NCI-H1417 treated with DMSO at 0.1 percent for 48 hours (cell line): ENCODE measurements at places on chromosomes 11 and 22.

- no peak for DNase-seq
Measured at GRCh38 chr11:78187366-78188285, 800 bp downstream of the KCTD21 start.

GRCh38 chr11:69440876-69441275, 40.6 kb upstream of the LINC01488 start:
- DNase-seq, result no peak

DNA sequence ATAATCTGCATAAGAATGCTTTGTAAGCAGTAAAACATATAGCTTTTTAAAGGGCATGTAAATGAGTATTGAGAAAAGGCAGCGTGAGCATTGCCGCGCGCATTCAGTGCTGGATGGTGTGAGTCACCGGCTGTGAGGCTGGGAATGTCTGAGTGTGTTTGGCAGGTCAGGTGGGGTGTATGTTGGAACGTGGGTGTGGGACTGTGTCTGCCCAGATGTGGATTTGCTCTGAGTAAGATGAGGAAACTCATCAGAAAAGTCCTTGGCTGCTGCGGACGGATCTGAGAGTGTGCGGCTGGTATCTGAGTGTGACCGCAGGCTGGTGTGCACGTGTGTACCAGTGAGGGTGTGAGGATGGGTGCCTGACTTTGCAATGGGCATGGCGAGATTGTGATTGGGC, 66.2 kb upstream of the NECTIN1 start:
- DNase-seq, result no peak

DNA sequence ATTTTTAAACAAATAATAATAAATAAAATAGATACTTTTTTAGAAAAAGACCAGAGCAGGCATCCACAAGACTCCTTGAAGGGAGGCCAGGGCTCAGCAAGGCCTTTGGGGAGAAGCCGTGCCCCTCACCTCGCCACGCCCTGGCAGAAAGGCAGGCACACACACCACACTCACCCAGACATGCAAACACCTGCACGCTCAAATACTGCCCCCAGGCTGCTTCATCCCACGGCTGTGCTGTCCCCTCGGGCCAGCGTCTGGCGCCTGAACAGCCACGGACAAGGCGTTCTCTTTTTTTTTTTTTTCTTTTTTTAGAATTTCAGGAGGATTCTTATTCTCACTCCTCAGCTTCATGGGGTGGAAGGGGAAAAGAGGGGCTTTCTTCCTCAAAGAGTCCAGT, 1.5 kb downstream of the FADS3 start:
- no peak for DNase-seq

GRCh38 chr22:49271831-49272230, 555.8 kb downstream of the BRD1 start:
- DNase-seq, result no peak

- DNase-seq, result no peak
Measured at GRCh38 chr11:105774899-105775298, 165.0 kb downstream of the GRIA4 start.

DNA sequence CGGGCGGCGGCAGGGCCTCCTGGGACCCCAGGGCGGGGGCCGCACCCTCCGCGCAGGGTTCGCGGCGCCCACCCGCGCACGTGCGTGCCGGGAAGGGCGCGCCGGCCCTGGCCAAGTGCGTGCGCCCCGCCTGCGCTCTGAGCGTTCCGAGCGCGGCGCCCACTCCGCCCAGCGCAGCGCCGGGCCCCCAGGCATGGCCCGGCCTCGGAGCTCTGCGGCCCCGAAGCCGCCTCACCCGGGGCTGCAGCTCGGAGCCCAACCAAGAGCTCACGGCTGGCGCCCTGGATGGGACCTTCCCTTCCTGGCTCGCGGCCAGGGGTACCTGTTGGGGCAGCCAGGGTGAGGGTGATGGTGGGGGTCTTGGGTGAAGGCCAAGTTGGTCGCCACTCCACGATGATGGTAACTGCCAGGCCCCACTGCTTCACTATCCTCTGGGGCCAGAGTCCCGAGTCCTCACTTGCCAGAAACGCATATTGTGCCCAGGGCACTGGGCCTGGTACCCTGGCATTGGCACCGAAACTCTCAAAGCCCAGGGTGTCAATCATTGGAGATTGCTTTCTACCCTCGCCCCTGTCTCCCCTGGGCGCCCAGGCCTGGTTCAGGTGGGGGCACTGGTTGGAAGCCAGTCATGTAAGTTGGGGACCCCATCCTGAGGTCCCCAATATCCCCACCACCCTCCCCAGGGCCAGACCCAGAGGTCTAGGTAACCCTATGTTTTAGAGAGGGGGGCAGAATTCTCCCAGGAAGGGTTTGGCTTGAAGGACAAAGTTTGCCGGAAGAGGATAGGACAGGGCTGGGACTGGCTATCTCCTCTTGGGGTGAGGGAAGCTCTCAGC, 882 bp downstream of the ANO1 start:
- DNase-seq, result no peak

DNA sequence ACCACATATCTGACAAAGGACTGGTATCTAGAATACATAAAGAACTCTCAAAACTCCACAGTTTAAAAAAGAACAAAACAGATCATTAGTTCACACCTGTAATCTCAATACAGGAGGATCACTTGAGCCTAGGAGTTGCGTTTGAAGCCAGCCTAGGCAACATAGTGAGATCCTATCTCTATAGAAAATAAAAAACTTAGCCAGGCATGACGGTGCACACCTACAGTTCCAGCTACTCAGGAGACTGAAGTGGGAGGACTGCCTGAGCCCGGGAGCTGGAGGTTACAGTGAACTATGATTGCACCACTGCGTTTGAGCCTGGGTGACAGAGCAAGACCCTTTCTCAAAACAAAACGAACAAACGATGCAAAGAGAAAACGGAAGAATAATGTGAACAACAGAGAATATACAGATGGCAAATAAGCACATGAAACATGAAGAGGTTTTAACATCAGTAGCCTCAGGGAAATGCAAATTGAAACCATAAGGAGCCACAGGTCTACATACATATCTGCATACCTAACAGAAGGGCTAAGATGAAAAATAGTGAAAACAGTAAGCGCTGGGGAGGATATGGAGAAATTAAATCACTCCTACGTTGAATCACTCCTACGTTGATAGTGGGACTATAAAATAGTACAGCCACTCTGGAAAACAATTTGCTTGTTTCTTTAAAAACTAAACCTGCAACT, 70.7 kb downstream of the DGCR2 start:
- DNase-seq, result no peak

GRCh38 chr11:516400-516799, 9.4 kb upstream of the RNH1 start:
- no peak for DNase-seq

- peak; percentile 16 for DNase-seq
Measured at GRCh38 chr22:32204856-32205722, at the start of gene RFPL2. TSS of gene RFPL2 (minus strand) at chr22:32205073. CDS start at chr22:32202451, 2,622 bp downstream.

DNA sequence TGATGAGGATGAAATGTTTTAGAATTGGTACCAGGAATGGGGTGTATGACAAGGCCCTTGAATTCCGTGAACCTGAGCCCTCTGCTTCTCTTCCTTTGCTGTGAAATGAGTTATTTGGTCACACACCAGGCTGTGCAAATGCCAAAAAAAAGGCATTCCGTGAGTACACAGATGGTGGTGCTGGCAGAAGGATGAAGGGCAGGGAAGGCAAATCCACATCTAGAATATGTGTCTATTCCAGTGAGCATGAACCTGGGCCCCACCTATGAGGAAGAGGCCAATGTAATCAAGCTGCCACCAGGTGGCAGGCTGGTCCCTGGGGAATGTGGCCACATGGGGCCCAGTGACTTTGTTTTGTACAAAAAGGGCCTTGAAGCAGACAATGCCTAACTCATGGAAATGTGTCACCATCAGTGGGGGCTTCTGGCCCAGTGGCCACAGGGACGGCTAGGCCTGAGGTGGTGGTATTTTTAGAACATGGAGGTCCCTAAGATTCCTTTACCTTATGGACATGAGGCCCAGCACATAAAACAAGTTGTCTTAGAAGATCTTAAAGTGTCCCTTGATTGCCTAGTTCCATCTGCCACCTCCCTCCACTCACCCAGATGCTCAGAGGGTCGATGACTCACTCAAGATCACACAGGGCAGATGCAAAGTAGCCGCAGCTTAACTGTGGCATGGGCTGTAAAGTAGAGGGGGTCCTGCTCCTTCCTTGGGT, 3.9 kb upstream of the RNF215 start:
- DNase-seq, result no peak

DNA sequence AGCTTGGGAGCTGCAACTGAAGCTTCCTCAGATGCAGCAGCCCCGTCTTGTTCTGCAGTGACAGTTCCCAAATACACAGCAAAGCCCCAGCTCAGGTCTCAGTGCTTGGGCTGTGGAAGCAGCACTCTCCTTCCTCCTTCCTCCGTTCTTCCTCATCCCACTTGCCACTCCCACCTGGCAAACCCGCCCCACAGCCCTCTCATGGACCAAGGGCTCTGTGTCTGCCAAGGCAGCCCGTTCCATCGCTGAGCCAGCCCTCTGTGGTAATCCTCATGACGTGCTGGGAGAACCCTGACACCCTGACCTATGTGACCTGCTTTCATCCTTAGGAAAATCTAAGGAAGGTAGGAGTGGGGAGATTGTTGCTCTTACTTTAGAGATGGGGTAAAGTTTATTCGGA, 157.0 kb downstream of the DSCAML1 start:
- DNase-seq, result no peak

DNA sequence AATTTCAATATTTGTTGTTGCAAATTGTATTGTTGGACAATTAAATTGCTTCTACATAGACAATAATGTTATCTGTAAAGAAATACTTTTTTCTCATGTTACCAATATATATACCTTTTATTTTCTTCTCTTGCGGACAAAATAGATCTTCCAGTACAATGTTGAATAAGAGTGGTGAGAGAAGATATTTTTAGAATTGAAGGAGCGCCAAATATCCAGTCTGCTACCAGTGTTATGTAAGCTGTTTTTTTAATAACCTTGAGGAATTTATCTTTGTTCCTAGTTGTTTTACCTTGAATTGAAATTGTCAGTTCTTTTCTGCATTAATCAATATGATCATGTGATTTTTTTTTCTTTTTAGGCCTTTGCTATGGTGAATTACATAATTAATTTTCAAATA, 1702.5 kb upstream of the RAG2 start:
- DNase-seq, result no peak

DNA sequence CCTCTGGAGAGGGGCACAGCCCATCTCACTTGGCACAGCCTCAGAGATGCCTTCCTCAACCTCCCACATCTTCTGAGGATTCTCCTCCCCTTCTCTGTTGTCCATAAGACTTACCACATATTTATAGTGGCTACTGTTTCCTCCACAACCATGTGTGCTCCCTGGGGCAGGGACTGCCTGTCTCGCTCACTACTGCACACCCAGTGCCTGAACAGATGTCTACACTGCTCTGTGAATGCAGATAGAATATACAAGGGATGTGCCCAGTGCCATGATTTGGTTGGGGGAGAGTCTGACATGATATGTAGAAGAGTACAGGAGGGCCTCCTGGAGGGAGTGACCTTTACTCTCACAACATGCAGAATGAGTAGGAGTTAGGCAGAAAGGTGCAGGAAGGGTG, 67.3 kb upstream of the ANO1 start:
- DNase-seq, result no peak

DNA sequence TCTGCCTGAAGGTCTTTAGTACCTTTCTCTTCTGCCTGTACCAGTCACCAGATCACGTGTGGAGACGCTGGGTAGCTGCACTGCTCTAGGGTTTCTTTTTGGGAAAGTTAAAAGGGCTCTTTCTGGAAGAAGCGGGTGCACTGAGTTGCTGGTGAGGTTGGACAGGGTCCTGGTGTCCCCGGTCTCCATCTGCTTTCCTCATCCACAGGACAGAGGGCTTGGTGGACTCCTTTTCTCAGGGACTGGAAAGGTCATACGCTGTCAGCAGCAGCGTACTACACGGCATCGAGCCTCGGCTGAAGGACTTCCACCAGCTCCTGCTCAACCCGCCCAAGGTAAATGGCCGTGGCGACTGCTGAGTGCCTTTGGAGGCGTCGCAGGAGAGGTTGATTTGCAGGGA, 52.8 kb downstream of the SBF1 start:
- DNase-seq, result no peak

GRCh38 chr11:117999354-117999993, 13.3 kb downstream of the IL10RA start:
- no peak for DNase-seq
